ENCODE measurements at places on chromosomes 1 and 21.

DNA sequence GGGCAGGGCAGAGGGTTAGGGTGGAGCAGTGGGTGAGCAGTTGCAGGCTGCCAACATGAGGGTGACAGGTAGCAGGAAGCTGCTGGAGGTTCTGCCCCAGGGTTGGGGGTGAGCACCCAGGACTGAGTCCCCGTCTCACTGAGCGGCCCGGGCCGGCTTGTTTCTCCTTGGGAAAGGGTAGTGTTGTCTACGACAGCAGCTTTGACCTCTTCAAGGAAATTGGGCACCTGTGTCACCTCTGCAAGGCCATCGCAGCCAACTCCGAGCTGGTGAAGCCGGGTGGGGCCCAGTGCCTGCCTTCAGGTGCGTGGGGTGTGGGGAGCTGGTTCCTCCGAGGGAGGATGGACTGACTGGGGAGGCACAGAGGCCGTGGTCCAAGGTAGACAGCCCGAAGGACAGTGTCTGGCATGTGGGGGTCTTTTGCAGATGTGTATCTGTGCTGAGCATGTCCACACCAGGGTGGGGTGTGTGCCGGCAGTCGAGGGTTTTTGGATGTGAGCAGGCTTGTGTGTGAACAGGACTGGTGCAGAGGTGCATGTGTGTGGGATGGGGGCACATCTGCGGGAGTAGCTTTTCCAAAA lies 51.9 kb downstream of the DISP3 start:
- DNase-seq = no peak

DNA sequence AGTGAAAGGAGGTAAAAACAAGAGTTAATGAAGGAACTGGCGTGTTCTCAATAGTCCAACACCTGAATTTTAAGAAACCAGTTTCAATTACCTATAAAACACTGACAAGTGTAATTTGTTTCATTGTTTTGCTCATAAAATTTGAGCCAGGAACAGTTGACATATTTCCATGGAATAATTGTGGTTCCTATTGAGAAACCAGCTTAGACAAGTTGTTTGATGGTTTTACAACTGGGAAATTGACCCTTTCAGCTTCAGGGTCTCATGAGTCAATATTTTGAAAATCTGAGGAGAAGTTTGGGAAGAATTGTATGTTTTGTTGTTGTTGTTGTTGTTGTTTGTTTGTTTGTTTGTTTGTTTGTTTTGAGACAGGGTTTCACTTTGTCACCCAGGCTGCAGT lies 69.1 kb upstream of the GADD45A start:
- no peak for DNase-seq

DNA sequence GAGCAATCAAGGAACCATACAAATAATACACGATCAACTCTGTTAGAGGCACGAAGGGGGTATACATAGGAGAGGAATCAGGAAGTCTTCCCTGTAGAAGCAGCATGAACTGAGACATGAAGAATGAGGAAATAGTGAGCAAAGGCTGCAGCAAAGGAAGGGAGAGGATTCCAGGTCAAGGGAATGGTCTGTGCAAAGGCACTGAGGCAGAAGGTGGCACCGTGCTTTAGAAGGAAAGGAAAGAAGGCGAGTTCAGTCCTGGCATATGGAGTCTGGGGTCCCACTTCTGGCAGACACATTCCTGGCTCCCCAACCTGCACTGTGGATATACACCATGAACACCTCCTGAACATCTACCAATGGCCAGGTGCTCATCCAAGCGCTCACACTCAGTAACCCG lies 56.1 kb downstream of the GLIS1 start:
- DNase-seq = no peak

DNA sequence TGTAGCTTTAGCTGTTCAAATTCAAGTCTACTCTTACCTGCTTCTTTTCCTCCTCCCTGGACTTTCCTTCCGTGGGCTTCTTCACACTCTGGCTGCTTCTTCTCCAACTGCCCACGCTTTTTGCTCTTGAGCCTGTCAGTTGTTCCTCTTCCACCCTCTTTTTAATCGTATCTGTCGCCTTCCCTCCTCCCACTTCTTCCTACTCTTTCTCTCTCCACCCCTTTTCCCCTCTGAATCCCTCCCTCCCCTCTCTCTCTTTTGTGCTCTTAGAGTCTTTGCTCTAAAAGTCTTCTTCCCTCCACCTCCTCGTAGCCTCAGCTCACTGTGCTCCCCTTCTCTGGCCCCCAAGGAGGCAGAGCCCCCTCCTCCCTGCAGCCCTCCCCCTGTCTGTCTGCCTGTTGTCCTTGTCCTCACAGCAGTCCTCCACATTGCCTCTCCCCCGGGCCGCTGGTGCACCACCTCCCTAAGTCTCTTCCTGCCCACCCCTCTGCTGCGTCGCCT lies 12.9 kb upstream of the GJA5 start:
- DNase-seq = no peak

DNA sequence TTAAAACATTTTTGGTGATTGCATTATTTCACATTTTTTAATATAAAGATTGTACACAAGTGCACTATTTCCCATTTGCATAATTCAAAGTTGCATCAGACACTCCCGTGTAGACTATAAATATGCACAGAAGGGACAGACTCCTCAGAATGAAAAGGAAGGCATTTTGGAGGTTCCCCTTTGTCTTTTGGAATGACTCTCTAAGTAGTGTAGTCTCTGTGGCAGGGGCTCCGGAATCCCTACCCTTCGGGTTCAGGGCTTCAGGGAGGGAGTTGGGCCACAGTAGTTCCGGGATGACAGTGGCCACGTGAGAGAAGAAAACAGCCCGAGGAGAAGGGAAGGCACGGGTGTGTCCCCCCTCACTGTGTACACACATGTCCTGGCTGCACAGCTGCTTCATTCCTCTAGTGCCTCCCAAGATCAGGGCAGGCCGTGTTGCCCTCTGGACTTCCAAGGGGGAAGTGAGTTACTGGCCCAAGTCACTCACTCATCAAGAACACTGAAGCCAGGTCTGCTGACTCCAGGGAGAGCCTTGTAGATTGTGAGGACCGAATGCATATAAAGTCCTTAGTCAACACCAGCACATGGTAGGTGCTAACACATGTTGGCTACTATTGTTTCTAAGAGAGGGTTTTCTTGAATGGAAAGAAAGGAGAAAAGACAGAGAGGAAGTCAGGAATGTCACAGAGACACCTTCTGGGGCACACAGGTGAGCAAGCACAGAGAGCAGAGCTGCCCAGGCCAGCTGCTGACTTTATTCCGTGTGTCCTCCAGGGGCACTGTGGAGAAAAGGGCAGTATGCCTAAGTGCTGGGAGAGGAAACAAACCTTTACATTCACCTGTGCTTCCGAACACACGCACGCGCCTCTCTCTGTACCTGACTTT lies 39.8 kb downstream of the LHX4 start:
- DNase-seq = no peak

DNA sequence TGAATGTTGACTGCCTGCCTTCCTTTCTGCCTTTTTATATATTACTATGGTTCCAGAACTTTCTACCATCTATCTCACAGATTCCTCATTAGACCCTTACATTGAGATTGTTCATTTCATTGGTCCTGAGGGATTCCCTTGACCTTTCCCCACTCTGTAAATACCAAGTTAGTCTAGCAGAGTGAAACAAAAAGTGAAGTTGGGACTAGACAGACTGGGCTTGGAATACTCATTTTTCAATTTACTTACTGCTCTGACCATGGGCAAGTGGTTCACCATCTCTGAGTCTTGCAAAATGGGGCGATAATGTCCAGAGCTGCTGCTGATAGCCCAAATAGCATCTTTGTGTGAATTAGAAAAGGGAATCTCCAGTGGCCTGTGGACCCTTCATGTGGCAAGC lies 38.8 kb downstream of the XCL2 start:
- no peak for DNase-seq
